ENCODE measurements at places on chromosomes 6 and 20.

- no peak for DNase-seq
Measured at GRCh38 chr6:89214197-89214596, 3.0 kb downstream of the GABRR1 start.

GRCh38 chr20:60863548-60863947 lies 388.5 kb upstream of the CDH4 start:
- DNase-seq = no peak

GRCh38 chr6:113169484-113169883 lies 687.7 kb upstream of the MARCKS start:
- DNase-seq = no peak

- DNase-seq = no peak
Measured at GRCh38 chr6:154399097-154399496, 42.5 kb upstream of the IPCEF1 start.

- no peak for DNase-seq
Measured at GRCh38 chr6:21085643-21086042, 507.9 kb upstream of the SOX4 start.

GRCh38 chr6:20223141-20223540 lies 10.9 kb upstream of the MBOAT1 start:
- DNase-seq = no peak

- DNase-seq = no peak
Measured at GRCh38 chr6:124400261-124400999, 561.8 kb upstream of the RNF217 start.

- no peak for DNase-seq
Measured at GRCh38 chr6:4632421-4632820, 143.8 kb upstream of the CDYL start.

- no peak for DNase-seq
Measured at GRCh38 chr6:22886650-22887581, 317.6 kb downstream of the HDGFL1 start.

GRCh38 chr6:33882154-33882553 lies 78.4 kb upstream of the MLN start:
- no peak for DNase-seq

- no peak for DNase-seq
Measured at GRCh38 chr20:32125506-32125905, 16.0 kb downstream of the TM9SF4 start.
